ENCODE measurements at places on chromosomes 7 and 10. TPM values are rescaled to one million over a fixed set of nuclear protein-coding genes. Genes with fewer than 3 reads are reported as not detected.

PIP gene
- total RNA-seq = not detected

UBE2H gene
- 64.2 TPM for total RNA-seq

HABP2 gene
- total RNA-seq = not detected

HKDC1 gene
- 2.1 TPM for total RNA-seq

CCL24 gene
- total RNA-seq = not detected
